ENCODE measurements at places on chromosomes 7 and 10.

- DNase-seq, result no peak
These were observed 14.1 kb downstream of the NRCAM start for GRCh38 chr7:108442039-108442568.

DNA sequence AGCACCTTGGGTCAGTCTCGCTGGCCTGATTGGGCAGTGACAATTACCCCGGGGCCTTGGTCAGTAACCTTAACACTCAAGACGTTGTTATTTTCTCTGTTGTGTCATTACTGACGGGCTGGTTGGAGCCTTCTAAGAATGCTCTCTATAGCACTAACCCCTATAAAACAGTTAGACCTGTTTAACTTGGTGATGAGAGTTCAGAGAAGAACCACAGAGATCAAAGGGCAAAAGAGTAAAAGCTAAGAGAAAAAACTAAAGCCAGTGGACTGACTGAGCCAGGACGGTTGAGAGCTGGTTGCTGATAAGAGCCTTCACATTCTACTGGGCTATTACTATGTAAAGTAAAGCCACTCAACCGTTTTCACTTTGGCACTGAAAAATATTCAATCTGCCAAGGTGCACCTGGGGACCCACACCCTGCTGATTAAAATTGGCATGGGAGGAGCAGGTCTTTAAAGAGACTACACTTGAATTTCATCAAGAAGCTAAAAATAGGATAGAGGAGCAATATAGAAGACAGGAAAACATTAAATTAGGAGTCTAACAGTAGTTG, 13.6 kb upstream of the ITGB1 start:
- no peak for DNase-seq

- no peak for DNase-seq
These were observed 757.9 kb downstream of the GRID1 start for GRCh38 chr10:85608706-85609105.

DNA sequence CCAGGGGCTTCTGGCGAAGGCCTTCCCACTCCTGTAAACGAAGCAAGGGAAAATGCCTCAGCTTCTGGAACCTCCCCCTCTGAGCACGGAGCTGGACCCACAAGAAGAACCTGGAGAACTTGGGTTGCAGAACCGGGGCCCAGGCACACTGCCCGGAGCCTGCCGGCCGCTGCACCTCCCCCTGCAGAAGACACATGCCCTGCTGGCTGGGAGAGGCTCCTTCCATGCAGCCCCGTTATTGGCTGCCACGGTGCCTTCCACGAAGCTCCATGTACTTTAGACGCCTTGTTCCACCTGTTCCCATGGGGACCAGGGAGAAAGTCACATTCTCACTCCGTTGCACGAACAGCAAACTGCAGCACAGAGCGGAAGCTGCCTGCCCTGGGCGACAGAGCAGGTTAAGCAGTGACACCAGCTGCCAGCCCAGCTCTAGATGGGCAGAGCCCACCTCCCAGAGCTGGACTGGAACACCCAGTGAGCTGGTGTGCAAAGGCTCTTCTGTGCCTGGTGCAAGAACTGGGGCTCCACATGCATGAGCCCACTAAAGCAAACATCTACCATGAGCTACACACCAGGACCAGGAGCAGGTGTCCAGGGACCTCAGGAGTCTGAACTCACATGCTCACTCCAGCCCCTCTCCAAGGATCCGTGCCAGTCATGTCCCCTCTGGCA, 70.1 kb downstream of the TNS3 start:
- no peak for DNase-seq

DNA sequence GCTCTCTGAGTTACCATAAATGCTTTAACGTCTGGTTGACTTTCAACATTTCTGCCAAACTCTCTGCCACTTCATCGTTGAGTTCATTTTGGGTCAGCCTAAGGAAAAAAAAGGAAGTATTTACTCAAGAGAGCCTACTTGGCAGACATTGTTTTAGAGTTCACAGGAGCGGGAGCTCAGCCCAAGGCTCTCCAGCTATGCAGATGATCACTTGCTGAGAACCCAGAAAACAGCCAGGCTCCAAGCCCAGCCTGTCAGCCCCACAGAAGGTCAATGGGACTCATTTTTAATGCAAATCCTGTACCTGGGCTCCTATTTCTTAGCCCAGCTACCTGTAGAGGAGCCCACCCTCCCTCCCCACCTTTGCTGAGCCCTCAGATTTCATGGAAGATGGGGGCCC, 45.5 kb downstream of the NOD1 start:
- no peak for DNase-seq

- no peak for DNase-seq
These were observed 14.7 kb downstream of the MMRN2 start for GRCh38 chr10:86942441-86943315.

GRCh38 chr7:129828989-129829736, 123.6 kb downstream of the UBE2H start:
- no peak for DNase-seq

- no peak for DNase-seq
These were observed 67.8 kb downstream of the MICALL2 start for GRCh38 chr7:1391449-1391848.

DNA sequence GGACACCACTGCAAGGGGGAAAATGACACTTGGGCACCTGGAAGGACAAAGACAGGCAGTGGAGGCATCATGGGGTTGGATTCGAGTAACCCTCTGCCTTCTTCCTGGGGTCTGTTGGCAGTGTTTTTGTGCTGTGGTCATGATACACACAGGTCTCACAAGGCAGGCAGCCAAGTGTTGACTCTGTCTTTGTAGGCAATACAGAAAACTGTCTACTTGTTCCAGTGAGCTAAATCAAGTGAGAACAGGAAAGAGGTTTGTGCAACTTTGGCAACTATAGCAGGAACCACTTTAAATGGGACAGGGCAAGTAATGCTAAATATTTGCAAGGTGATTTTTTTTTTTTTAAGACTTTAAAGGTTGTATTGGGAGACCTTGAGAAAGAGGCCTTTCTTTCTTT, 578.6 kb upstream of the GALNT17 start:
- DNase-seq, result no peak

All from omental fat pad (tissue), 4 donors.